NCI-H1092 (cell line): ENCODE measurements at places on chromosomes 12 and 14.

GRCh38 chr14:49992901-49993339 is 100.0 kb downstream of the ARF6 start:
- no peak for DNase-seq

DNA sequence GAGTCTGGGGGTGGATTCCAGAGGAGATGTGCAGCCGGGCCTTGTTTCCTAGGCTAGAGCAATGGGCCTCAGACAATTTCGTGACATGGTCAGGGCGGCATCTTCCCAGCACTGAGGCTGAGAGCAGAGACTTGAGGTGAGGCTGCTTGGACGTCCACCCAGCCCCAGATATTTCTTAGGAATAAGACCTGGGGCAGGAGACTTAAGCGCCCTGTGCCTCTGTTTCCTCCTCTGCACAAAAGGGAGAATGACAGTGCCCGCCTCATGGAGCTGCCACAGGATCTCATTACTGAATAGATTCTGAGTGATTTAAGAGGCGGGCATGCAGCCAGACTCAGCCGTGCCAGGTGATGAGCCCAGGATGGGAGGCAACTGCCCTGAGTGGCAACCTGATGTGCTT is 297.9 kb upstream of the SFSWAP start:
- no peak for DNase-seq

GRCh38 chr14:29672831-29673230 is 254.8 kb downstream of the PRKD1 start:
- no peak for DNase-seq

GRCh38 chr14:90489306-90489705 is 92.5 kb downstream of the CALM1 start:
- DNase-seq: no peak

DNA sequence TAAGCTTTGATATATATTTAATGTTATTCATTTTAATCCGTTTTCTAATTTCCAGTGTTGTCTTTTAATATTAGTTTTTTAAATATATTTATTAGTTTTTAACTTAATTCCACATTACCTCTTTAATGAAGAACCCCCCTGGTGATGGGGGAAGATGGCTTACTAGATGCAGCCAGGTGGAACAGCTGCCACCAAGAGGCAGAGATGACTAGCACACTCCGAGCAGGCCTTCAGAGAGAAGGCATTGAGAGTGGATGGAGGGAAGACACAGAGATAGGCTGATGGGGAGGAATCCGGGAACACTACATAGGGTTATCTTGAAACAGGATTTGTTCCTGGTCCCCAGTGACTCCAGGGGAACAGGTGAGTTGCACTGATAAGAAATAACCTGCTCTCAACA is 771.6 kb downstream of the LRFN5 start:
- DNase-seq: no peak

- DNase-seq: no peak
Observed at GRCh38 chr12:22412581-22412980, 78.1 kb upstream of the ST8SIA1 start.

DNA sequence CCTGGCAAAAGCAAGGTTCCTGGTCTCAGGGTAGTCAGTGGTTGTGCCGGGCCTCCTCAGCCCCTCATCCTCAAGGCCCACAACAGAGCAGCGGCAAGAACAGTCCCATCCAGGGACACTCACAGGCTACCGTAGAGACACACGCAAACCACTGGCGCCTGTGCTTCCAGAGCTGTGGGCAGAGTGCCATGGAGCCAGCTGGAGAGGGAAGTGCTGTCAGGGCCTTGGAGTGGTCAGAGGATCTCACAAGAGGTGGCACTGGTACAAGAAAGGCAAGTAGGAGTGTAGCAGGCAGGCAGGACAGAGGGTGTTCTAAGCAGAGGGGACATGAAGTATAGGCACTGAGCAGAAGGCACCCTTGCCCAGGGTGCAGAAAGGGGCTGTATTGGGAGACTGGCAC is 34.6 kb downstream of the ANKRD9 start:
- DNase-seq: peak; percentile 11

GRCh38 chr14:96925422-96925821 is 128.2 kb downstream of the VRK1 start:
- no peak for DNase-seq

- DNase-seq: no peak
Observed at GRCh38 chr12:104137001-104137901, 759 bp downstream of the NFYB start.

- no peak for DNase-seq
Observed at GRCh38 chr12:123000578-123000977, 20.1 kb downstream of the ARL6IP4 start.

GRCh38 chr12:112796067-112796466 is 4.5 kb downstream of the RPH3A start:
- no peak for DNase-seq

DNA sequence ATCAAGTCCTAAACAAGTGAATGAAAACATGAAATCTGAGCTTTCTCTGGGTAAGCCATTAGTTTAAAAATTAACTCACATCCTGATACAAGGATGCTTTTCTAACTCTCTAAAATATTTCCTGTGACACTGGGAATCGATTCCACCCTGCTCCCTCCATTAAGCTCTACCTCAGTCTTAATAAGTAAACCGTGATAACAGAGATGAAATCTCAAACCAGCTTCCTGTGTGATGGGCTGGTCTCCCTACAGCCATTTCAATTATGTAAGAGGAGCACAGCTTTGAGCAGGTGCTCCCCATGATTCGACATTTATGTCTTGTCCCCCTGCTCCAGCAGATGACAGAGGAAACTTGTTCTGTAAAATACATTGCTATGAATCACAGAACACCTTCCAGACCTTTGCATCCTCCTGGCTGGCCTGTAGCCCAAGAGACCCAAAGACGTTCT is 59.0 kb downstream of the GAS2L3 start:
- no peak for DNase-seq

DNA sequence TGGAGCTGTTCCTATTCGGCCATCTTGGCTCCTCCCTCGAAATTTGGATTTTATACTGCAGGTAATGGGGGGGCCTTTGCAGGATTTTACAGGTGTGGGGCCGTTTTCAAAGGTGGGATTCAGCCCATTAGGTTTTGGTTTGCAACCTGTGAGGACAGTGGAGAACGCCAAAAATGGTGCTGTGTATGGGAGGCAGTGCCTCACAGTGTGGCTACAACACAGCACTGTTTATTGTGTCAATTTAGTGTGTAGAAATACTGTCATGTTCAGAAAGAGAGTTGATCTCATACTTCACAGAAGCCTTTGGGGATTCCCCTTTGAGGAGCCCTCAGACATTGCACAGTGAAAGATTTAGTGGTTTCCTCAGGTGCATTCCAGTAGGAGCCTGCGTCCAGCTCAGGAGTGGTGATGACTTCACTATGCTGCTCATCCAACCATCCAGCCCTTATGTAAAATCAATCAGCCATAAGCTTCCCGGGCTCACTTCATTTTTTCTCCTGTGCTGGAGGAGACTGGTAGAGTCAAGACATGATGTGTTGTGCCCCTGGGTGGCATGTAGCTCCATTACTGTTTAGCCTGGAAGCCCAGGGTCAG is 92.7 kb upstream of the PRMT8 start:
- DNase-seq: no peak

DNA sequence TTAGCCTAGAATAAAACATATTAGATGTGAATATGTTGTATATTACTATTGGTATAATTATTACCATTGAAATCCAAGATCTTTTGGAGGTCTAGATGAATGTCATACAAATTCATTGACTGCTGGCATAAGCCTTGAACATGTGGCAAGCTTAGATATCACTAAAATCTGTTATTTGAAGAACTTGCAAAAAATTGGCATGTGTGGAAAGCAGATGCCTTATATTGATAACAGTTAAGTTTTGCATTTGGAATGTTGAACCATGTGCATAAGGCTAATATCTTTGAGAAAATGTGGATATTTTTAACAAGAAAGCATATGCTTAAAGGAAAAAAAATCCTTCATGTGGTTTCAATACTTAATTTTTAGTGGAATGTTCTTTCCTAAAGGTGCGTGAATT is 203.6 kb upstream of the PRICKLE1 start:
- no peak for DNase-seq

- DNase-seq: no peak
Observed at GRCh38 chr12:87870061-87870460, 159.1 kb downstream of the C12orf50 start.

- DNase-seq: no peak
Observed at GRCh38 chr12:93163260-93164036, 214.3 kb upstream of the NUDT4 start.
